ENCODE measurements at places on chromosomes 12 and 14.

- no peak for DNase-seq
Measured at GRCh38 chr12:4114986-4115385, 158.6 kb upstream of the CCND2 start.

DNA sequence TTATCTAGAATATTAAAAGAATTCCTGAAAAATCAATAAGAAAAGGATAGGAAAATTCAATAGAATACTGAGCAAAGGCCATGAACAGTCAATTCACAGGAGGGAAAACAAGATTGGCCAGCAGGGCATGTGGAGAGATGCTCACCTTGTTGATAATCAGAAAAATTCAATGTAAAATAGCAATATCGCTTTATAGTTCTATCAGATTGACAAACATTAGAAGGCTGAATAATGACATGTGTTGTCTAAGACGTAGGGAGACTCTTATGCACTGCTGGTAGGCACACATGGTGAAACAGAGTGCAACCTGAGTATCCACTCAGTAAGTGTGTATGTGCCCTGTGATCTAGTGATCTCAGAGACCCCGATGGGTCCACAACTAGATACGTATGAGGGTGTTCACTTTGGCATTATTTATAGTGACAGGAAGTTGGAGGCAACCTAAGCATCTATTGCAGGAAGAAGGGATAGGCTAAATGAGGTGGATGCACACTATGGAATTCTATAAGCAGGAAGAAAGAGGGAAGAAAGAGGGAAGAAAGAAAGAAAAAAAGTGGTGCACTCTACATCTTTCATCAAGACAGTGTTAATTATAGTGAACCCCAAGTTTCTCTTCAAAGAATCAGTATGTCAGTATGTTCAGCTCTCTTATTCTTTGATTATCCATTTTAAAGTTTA lies 3.8 kb upstream of the ANKRD33 start:
- DNase-seq = no peak

DNA sequence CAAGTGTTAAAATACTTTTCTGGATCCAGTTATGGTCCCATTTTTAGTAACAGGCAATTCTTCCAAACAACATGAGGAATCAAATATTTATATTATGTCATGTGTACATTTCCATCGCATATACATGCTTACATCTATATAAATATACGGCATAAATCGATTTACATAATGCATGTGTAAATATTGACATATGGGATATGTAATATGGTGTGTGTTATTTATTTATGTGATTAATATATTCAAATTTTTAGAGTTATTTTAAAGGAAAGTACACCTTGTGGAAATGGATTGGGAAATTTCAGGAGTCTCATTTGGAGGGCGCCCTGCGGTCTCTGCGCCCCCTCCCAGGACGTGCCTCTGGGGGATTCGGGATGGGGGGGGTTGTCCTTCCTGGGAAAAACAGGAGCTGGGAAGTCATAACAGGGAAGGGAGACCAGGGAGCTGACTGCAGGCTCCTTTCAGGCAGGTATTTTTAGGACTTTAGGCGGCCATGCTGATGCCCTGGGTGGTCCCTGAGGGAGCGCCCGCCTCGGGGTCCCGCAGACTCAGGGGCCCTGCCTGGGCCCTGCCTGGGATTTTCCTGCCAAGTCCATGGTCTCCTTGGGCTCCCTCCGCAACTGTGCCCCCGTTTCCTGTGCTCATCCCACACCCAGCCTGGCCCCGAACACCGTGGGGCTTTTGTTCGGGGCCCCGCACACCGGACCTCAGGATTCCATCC lies 82.7 kb upstream of the SFSWAP start:
- no peak for DNase-seq

- DNase-seq = no peak
Measured at GRCh38 chr14:85934123-85934885, 404.4 kb downstream of the FLRT2 start.

DNA sequence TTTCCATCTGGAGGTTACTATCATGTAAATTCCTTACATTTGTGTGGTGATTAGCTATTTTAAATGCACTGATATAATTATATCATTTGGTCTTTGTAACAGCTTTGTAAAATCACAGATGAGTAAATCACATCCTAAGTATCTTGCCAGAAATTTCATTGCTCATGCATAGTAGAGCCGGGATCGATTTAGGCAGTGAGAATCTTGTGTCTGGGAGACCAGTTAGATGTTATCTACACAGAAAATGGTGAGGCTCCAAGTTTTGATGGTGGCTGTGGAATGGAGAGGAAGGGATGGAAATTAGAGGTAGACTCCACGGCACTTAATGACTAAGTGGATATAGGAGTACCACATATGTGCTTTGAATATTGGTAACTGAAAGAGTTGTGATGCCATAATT lies 156.3 kb downstream of the MSRB3 start:
- no peak for DNase-seq

GRCh38 chr14:104345621-104346462 lies 207.5 kb downstream of the KIF26A start:
- no peak for DNase-seq

- peak; percentile 18 for DNase-seq
Measured at GRCh38 chr14:20671597-20672283, 12.6 kb upstream of the RNASE4 start.

DNA sequence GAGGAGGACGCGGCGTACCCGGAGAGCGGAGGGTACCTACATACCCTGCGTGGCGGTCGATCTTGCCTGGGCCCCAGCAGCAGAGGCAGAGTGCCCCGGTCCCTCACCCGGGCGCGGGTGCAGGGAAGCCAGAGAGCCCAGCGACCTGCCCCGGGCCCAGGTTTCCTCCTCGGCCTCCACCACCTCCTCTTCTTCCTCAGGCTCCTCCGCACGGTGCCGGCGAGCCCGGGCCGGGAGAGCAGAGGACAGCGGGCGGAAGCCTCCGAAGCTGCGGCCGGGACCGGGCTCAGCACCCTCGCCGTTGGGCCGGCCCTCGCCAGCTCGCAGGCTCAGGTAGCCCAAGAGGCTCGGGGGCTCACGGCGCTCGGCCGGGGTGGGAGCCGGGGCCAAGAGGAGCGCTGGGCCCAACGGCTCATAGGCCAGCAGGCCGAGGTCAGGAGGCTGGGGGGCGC lies 6.6 kb downstream of the ZNF219 start:
- no peak for DNase-seq

GRCh38 chr14:104876251-104876699 lies 11.2 kb downstream of the CEP170B start:
- DNase-seq = no peak

DNA sequence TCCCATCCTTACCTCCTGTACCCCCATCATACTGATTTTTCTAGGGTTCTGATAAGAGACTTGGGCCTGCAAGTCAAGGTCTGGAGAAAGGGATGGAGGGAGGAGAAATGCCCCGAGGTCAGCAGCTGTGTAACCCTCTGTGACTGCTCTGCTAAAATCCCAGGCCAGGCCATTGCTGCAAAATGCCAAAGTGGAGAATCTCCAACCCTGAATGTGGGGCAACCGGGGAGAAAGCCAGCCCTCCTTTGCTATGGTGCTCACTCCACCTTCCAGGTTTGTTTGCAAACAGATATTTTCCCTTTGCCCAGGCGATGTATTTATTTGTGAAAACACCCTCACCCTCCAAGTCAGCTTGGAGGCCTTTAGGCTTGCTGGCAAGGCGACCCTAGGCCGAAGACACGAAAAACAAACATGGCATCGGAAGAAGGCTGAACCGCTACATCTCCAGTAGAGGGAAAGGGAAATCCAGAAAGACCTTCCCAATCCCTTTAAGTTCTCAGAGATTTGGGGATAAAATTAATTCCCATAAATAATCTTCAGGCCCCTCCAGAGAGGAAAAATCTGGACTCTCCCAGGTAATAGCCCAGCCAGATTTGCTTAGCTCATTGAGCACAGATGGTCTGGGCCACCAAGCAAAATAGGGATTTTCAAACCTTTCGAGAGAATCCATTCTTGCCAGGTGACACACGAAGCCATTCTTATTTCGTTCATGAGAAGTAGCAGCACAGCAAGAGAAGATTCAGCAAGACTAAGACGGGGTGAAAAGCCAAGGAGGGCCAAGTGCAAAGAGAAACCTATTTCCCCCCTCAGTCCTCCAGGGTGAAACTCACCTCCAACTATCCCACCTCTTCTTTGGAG lies 1.3 kb upstream of the TBX5 start:
- no peak for DNase-seq

DNA sequence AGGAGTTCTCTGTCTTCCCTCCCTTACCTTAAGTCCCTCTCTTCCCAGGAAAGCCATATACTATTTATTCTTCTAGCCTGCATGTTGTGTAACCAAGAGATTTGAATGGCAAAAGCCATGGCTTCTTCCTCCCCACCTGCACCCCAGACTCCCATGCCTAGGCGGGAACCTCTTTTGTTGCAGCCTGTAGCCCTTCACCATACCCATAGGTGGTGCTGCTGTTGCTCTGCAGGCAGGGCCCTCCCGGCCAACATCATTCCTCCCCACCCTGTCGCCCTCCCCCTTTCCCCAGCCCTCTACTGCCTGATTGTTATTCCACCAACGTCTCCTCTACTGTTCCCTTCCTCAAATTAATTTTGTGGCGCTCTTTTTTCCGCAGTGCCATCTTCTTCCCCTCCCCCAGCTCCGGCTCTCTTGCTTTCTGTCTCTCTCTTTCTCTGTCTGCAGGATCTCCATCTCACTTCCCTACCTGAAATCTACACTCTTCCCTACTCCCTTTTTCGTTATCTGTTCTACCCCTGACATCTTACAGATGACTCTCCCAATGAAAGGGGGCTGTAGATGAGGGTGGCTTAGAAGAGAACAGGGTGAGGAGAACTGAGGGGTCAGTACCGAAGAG lies 13.8 kb downstream of the NGDN start:
- DNase-seq = no peak
